ENCODE measurements at places on chromosomes 16 and 17.

DNA sequence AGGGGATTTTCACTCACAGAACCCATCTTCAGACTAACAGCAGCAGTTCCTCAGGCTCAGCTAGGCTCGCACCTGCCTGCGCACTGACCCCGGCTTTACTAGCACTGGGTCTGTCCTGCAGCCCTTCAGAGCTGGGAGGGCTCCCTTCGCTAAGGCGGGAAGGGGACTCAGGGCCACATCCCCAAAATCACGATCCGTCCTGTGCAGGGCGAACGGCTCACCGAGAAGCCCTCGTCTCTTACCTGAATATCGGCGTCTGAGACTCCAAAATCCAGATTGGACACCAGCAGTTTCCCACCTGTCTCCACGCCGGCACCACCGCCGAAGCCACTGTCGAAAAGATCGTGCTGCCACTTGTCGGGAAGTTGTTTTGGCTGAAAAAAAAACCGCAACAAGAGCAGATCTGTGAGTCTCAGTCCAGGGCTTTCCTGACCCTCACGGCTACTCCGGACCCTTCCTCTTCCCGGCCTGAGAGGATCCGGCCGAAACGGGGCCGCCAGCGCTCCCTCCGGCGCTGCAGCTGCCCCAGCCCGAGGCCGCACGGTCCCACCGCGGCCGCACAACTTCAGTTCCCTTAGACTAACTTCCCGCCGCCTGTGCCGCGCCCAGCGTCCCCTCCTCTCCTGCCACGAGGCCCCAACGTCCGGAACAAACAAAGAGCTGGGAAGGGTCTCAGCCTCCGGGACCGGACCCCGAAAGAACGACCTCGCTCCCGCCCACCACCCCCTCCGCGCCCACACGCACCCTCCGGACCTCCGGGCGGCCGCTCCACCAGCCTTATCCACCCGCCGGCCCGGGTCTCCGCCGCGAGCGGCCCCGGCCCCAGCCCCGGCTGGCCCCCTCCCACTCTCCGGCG lies 711 bp downstream of the ALYREF start:
- no peak for DNase-seq
- H3K27me3 ChIP-seq = no peaks in the 10 kb centered on the region
- H3K4me3 ChIP-seq = peak overlapping the region; percentile 64
- peaks cover 25% of the 10 kb centered on the region for H3K4me1 ChIP-seq
- H3K27ac ChIP-seq = peak overlapping the region; percentile 87

DNA sequence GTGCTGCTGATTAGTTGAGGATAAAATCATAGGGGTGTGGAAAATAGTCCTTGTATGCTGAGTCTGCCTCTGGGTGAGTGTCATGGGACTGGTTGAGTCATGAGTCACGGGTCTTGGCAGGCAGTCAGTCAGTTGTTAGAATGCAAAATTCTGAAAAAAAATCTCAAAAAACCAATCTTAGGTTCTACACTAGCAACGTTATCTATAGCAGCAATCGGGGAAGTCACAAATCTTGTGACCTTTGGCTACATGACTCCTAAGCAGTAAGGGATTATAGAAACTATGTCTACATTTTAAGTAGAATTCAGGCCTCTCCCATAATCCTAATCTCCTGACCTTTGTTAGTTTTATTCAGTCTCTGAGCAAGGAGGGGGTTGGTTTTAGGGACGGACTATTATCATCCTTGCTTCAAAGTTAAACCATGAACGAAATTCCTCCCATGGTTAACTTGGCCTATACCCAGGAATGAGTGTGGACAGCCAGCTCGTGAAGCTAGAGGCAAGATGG lies 18.0 kb upstream of the PMFBP1 start:
- H3K36me3 ChIP-seq = no peaks in the 10 kb centered on the region
- H3K4me3 ChIP-seq = no peak overlapping the region
- no peak overlapping the region for H3K27ac ChIP-seq
- no peaks in the 10 kb centered on the region for H3K4me1 ChIP-seq

GRCh38 chr16:3088925-3089716 lies 10.0 kb downstream of the ZSCAN10 start:
- DNase-seq = no peak
- H3K27ac ChIP-seq = no peak overlapping the region
- H3K27me3 ChIP-seq = peaks cover 11% of the 10 kb centered on the region
- H3K36me3 ChIP-seq = no peaks in the 10 kb centered on the region
- no peaks in the 10 kb centered on the region for H3K4me1 ChIP-seq
- no peak overlapping the region for H3K4me3 ChIP-seq

DNA sequence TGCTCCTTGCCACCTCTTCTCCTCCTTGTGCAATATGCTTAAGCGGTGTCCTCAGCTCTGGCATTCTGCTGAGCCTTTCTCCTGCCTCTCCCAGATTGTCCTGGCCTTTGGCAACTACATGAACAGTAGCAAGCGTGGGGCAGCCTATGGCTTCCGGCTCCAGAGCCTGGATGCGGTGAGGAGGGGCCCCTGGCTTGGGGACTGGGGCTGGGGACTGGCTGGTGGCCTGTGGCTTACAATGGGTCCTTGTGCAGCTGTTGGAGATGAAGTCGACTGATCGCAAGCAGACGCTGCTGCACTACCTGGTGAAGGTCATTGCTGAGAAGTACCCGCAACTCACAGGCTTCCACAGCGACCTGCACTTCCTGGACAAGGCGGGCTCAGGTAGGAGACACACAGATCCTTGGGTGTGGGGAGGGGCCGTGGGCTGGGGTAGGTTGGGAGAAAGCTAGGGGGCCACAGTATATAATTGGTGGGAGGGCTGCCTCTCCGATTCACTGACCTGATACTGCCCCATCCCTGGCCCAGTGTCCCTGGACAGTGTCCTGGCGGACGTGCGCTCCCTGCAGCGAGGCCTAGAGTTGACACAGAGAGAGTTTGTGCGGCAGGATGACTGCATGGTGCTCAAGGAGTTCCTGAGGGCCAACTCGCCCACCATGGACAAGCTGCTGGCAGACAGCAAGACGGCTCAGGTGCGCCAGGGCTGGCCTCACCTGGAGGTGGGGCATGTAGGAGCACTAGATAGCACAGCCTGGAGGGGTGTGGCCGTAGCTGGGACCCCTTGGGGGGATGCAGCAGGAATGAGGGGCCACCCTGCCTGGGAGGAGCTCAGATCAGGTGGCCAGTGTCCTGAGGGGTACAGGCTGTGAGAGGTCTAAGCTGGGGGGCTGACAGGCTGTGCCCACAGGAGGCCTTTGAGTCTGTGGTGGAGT lies 16.9 kb downstream of the SPATA32 start:
- H3K4me3 ChIP-seq = no peak overlapping the region
- DNase-seq = no peak
- peaks cover 24% of the 10 kb centered on the region for H3K27me3 ChIP-seq

DNA sequence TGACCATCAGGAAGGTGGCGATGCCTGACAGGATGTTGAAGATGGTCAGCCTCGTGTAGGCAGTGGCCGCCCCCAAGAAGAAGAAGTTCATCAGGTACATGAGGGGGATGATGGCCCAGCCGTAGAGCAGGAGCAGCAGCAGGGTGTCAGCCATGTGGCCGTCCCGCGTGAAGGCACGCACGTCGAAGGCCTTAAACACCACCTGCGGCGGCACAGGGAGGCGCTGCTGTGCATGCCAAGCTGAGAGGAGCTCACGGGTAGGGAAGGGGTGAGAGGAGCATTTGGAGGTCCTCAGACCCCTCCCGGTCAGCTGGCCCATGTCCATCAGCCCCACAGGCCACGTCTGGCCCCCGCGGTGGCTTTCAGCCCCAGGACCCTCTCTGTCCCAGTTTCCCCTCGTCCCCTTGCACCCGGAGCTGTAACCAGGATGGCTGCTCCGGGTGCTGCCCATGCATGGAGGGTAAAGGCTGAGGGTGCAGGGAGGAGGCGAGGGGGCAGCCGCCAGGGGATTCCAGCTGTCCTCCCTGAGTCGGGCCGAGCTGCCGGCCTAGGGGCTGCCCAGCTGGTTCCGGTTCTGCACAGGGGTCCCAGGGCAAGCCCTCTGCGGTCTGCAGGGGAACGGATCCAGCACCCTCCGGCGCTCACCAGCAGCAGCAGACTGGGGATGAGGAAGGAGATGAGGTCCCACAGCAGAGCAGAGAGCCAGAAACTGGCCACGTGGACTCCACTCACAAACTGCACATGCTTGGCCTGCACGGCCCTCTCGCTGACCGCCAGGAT lies 17.1 kb upstream of the RNPS1 start:
- no peak for DNase-seq
- no peaks in the 10 kb centered on the region for H3K4me1 ChIP-seq
- H3K27ac ChIP-seq = no peak overlapping the region
- no peak overlapping the region for H3K4me3 ChIP-seq
- no peaks in the 10 kb centered on the region for H3K27me3 ChIP-seq

DNA sequence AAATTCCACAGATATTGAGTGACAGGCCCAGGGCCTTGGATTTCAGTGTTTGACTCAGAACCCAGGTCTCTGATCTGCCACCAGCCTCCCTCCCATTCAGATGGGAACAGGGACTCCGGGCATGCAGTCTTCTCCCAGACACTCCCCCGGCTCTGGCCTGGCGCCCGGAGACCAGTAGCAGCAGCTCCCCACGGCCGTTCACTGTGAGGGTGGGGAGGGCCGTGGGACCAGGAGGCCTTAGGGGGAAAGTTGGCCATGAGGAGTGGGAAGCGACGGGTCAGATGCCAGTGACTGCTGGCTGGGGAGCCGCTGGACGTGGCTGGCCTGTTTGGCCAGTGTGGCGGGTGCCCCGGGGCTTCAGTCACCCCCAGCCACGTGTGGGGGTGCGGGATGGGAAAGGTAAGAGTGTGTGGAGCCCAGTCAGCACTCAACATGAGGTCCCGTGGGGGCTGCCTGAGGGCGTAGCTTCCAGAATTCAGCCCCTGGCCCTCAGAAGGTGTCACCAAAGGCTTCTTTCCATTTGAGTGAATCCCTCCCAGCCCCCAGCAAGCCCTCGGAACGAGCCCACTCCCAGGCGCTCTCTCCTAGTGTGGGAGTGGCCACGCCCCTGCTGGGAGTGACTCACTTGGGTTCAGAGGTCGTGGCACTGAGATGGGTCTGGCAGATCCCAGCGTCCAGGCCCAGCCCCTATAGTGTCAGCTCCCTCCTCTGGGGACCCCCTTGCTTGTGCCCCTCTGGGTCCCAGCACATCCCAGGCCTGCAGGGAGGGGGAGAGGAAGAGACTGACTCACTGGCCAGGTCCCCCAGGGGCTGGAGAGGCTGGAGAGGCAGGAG lies 309.4 kb downstream of the SEC14L1 start:
- peak overlapping the region; percentile 94 for H3K27ac ChIP-seq
- no peaks in the 10 kb centered on the region for H3K36me3 ChIP-seq
- no peaks in the 10 kb centered on the region for H3K27me3 ChIP-seq
- DNase-seq = peak; percentile 80

DNA sequence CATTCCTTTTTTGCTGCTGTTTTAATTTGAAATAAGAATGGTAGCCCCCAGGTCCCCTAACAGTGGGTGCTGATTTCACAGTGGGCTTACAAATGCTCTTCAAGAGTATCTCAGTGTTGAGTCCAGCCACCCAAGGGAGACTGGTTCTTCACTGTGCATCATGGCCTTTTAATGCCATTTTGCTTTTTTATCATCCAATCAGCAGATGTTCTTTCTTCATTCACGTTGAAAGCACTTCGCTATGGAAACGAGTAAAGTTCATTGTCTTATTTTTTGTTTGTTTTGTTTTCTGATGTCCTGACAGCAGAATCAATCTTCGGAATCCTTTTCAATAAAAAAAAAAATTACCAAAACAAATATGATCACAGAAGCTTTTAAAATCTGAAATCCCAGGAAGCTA lies 429.0 kb downstream of the MAF start:
- H3K4me3 ChIP-seq = no peak overlapping the region
- no peak for DNase-seq
- no peak overlapping the region for H3K27ac ChIP-seq

GRCh38 chr16:67248401-67249177 lies at the start of gene SLC9A5:
Gene SLC9A5 (plus strand): TSS chr16:67248979. CDS start chr16:67249015, 36 bp downstream.
- peaks cover 29% of the 10 kb centered on the region for H3K4me1 ChIP-seq
- H3K36me3 ChIP-seq = no peaks in the 10 kb centered on the region
- H3K27ac ChIP-seq = peak within 1 kb of the TSS; percentile 94

GRCh38 chr16:65832679-65833078 lies 533.8 kb upstream of the CDH5 start:
- H3K4me1 ChIP-seq = no peaks in the 10 kb centered on the region
- H3K4me3 ChIP-seq = no peak overlapping the region
- H3K36me3 ChIP-seq = no peaks in the 10 kb centered on the region
- H3K27me3 ChIP-seq = no peaks in the 10 kb centered on the region

- no peak overlapping the region for H3K4me3 ChIP-seq
- H3K36me3 ChIP-seq = no peaks in the 10 kb centered on the region
- no peak overlapping the region for H3K27ac ChIP-seq
- H3K4me1 ChIP-seq = no peaks in the 10 kb centered on the region
Measured at GRCh38 chr17:48502901-48503300, 27.9 kb downstream of the HOXB1 start.

- H3K36me3 ChIP-seq = no peaks in the 10 kb centered on the region
- H3K27me3 ChIP-seq = no peaks in the 10 kb centered on the region
- H3K4me1 ChIP-seq = peaks cover 73% of the 10 kb centered on the region
- H3K27ac ChIP-seq = no peak overlapping the region
- DNase-seq = no peak
Measured at GRCh38 chr17:40315206-40315605, 6.2 kb downstream of the RARA start.

- H3K27me3 ChIP-seq = no peaks in the 10 kb centered on the region
- H3K4me1 ChIP-seq = no peaks in the 10 kb centered on the region
- DNase-seq = no peak
Measured at GRCh38 chr17:66612993-66613392, 221.9 kb upstream of the CACNG5 start.

- no peaks in the 10 kb centered on the region for H3K36me3 ChIP-seq
- DNase-seq = no peak
- peak overlapping the region; percentile 61 for H3K4me3 ChIP-seq
- peak overlapping the region; percentile 94 for H3K27ac ChIP-seq
- peaks cover 98% of the 10 kb centered on the region for H3K27me3 ChIP-seq
Measured at GRCh38 chr16:86508028-86508946, 2.0 kb upstream of the FOXF1 start.

DNA sequence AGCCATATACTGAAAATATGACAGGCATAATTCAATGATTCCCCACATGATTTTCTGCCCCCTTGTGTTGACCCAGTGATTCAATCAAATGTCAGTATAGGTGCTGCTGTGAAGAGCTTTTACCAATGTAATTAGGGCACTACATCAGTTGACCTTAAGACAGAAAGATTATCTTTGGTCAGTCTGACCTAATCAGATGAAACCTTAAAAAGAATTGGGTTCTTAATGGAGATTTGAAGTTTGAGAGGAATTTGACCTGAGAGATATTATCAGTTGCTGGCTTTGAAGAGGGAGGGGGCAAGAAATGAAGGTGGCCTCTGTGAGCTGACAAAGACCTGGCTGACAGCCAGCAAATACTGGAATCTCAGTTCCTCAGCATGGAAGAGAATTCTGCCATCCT lies 358.7 kb upstream of the CA10 start:
- no peak overlapping the region for H3K4me3 ChIP-seq
- H3K36me3 ChIP-seq = no peaks in the 10 kb centered on the region
- DNase-seq = no peak
- no peaks in the 10 kb centered on the region for H3K4me1 ChIP-seq
- no peaks in the 10 kb centered on the region for H3K27me3 ChIP-seq
- no peak overlapping the region for H3K27ac ChIP-seq

- no peak for DNase-seq
- no peak overlapping the region for H3K27ac ChIP-seq
- H3K4me3 ChIP-seq = no peak overlapping the region
- H3K27me3 ChIP-seq = peaks cover 10% of the 10 kb centered on the region
- no peaks in the 10 kb centered on the region for H3K4me1 ChIP-seq
Measured at GRCh38 chr17:7959503-7960253, 27.7 kb downstream of the CNTROB start.

- H3K27me3 ChIP-seq = no peaks in the 10 kb centered on the region
- no peak overlapping the region for H3K27ac ChIP-seq
- H3K36me3 ChIP-seq = no peaks in the 10 kb centered on the region
- peaks cover 7% of the 10 kb centered on the region for H3K4me1 ChIP-seq
- DNase-seq = no peak
Measured at GRCh38 chr16:12188061-12188934, 211.8 kb downstream of the SNX29 start.
